Esophagus squamous epithelium (tissue), 5 donors: ENCODE measurements at places on chromosomes 3 and 15. TPM values are rescaled to one million over a fixed set of nuclear protein-coding genes. Genes with fewer than 3 reads are reported as not detected.

Gene DNAJC17
- total RNA-seq, result 15.2 TPM

Gene NEIL1
- total RNA-seq, result 58.0 TPM

Gene RTP1
- not detected for total RNA-seq

Gene LMCD1
- total RNA-seq, result 23.3 TPM

Gene LRRC3B
- total RNA-seq, result not detected

Gene SLC27A2
- total RNA-seq, result 9.4 TPM

Gene OR5K2
- total RNA-seq, result not detected

Gene MEGF11
- total RNA-seq, result not detected

Gene SPTSSB
- 4.8 TPM for total RNA-seq

Gene USF3
- 12.2 TPM for total RNA-seq

Gene SUCNR1
- total RNA-seq, result 0.38 TPM

Gene ADAMTS7
- total RNA-seq, result 0.47 TPM

Gene GPR87
- 55.1 TPM for total RNA-seq

Gene PIERCE2
- not detected for total RNA-seq

Gene MEX3B
- total RNA-seq, result 0.57 TPM

Gene SLC22A13
- total RNA-seq, result not detected

Gene IL5RA
- total RNA-seq, result not detected

Gene SPINK8
- total RNA-seq, result not detected

Gene BTLA
- 0.57 TPM for total RNA-seq

Gene MUC4
- total RNA-seq, result 51.0 TPM

Gene RYR3
- total RNA-seq, result 0.15 TPM

Gene PPP1R14D
- 0.68 TPM for total RNA-seq

Gene CNTN3
- total RNA-seq, result 0.38 TPM

Gene SKOR1
- 0.38 TPM for total RNA-seq

Gene RETNLB
- not detected for total RNA-seq

Gene LRTM1
- total RNA-seq, result not detected

Gene MINAR1
- 0.08 TPM for total RNA-seq

Gene ZBBX
- total RNA-seq, result not detected

Gene SLC12A1
- not detected for total RNA-seq

Gene CYP11A1
- 11.8 TPM for total RNA-seq

Gene XYLB
- 2.5 TPM for total RNA-seq

Gene GUCA1C
- total RNA-seq, result not detected

Gene TMEM42
- 8.2 TPM for total RNA-seq

Gene THBS1
- total RNA-seq, result 6.3 TPM

Gene CSTA
- 1,851 TPM for total RNA-seq

Gene CD96
- 6.9 TPM for total RNA-seq

Gene GP9
- not detected for total RNA-seq

Gene TGFBR2
- total RNA-seq, result 10.1 TPM

Gene NME9
- total RNA-seq, result not detected

Gene CACNA1D
- 2.9 TPM for total RNA-seq

Gene STRC
- 0.03 TPM for total RNA-seq

Gene GHSR
- total RNA-seq, result not detected

Gene KBTBD12
- 0.38 TPM for total RNA-seq

Gene MST1R
- 10.1 TPM for total RNA-seq

Gene PLCL2
- 3.3 TPM for total RNA-seq
